ENCODE measurements at places on chromosomes 1 and 21. TPM values are rescaled to one million over a fixed set of nuclear protein-coding genes. Genes with fewer than 3 reads are reported as not detected.

The CD1E gene
- total RNA-seq, result not detected

The BGLAP gene
- not detected for total RNA-seq

The CD53 gene
- total RNA-seq, result not detected

The SPAG17 gene
- total RNA-seq, result 0.06 TPM

The TCHH gene
- 0.06 TPM for total RNA-seq

The SLAMF9 gene
- not detected for total RNA-seq

The GBP6 gene
- not detected for total RNA-seq

The HUNK gene
- not detected for total RNA-seq

The CEPT1 gene
- 47.5 TPM for total RNA-seq

The LPAR3 gene
- not detected for total RNA-seq

The LCE2C gene
- total RNA-seq, result not detected

The S100A7A gene
- total RNA-seq, result not detected

The OVAAL gene
- not detected for total RNA-seq

The PTPRC gene
- total RNA-seq, result not detected

The REN gene
- under 0.01 TPM for total RNA-seq

The CLDN17 gene
- not detected for total RNA-seq

The GNG12 gene
- total RNA-seq, result 245 TPM

The HES3 gene
- not detected for total RNA-seq

The FNDC5 gene
- 0.81 TPM for total RNA-seq

The PTP4A2 gene
- total RNA-seq, result 317 TPM

The C1orf174 gene
- total RNA-seq, result 26.3 TPM

The OR2L8 gene
- 0.31 TPM for total RNA-seq

The RUNX1 gene
- total RNA-seq, result 2.7 TPM

The OLIG2 gene
- not detected for total RNA-seq

The UBAP2L gene
- total RNA-seq, result 31.9 TPM

The S100A5 gene
- not detected for total RNA-seq

The CLCA1 gene
- not detected for total RNA-seq

The LAD1 gene
- total RNA-seq, result 0.16 TPM

The RNF223 gene
- not detected for total RNA-seq

The CXADR gene
- total RNA-seq, result 76.5 TPM

The ZFP69B gene
- 1.9 TPM for total RNA-seq

The ETV3 gene
- total RNA-seq, result 10.7 TPM

The SERINC2 gene
- total RNA-seq, result 1.6 TPM

The C1QTNF12 gene
- 0.57 TPM for total RNA-seq

The FBXO2 gene
- total RNA-seq, result 3.7 TPM

The LDLRAD2 gene
- 0.06 TPM for total RNA-seq

The AZIN2 gene
- total RNA-seq, result 0.16 TPM

The SMIM1 gene
- total RNA-seq, result 0.44 TPM

The ZNF670 gene
- total RNA-seq, result 9.9 TPM

The TSACC gene
- 0.32 TPM for total RNA-seq

The CD48 gene
- total RNA-seq, result not detected

Measured in bladder microvascular endothelial cell (primary cell).